NCI-H2081 treated with DMSO at 0.1 percent for 48 hours (cell line): ENCODE measurements at places on chromosomes 6 and 20.

DNA sequence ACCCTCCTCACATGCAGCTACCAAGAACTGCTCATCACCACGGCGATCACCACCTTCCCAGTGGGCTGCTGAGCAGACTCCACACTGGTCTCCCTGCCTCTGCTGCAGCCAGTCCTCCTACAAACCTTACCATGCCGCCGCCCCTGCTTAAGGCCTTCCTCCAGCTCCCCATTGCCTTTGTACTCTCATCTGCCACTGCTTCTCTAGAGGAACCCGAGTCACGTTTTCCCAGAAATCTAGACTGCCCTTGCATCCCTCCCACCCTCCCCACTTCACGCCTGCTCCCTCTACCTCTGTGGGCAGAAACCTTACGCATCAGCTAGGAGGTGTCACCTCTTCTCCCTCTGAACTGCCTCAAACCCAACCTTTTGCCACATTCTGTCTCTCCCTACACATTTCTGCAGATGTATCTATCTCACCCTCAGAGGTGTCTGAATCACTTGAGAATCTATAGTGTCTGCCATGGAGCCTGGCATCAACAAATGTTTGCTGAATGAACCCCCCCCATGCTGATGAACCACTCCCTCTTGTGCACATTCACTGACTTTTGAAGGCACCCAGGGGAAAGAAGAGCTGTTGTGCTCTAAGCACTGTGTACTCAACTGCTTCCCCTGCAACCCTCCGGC lies 4.3 kb downstream of the E2F1 start:
- DNase-seq = no peak

DNA sequence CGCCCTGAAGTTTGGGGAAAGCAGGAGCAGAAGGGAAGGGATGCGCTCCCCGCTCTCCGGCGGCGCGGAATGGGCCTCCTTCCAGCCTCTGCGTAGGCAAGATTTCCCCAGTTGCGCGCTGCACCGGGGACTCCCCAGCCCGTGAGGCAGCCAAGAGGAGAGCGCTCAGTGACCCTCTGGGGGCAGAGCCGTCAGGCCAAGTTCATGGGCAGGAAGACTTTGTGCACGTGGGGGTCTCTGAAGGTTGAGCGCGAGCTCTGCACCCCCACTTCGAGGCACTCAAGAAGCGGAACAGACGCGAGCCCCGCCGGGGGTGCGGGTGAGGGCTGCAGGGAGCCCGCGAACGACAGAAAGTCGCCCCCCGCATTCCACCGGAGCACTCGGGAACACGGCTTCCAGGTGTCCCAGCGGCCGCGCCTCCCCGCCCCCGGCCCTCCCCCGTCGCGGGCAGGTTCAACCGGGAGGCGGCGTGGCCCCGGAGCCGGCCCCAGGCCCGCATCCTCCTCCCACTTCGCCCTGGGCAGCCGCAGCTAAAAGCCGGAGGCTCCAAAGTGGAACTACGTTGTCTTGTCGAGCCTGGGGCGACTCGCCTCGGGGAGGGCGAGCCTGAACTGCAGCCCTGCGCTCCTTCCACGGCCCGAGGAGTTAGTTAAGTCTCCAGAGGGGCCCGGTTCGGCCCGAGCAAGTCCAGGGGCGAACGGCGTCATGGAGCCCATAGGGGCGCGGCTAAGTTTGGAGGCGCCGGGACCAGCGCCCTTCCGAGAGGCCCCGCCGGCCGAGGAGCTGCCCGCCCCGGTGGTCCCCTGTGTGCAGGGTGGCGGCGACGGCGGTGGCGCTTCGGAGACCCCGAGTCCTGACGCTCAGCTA lies at the start of gene PPP1R3G:
Gene PPP1R3G, plus strand, starts transcription at position 561 of the 867 bp plus-strand sequence. Its CDS starts 145 bp downstream, at position 706.
- no peak for DNase-seq

- no peak for DNase-seq
These were observed 1.5 kb upstream of the ARID1B start for GRCh38 chr6:156775717-156776116.

DNA sequence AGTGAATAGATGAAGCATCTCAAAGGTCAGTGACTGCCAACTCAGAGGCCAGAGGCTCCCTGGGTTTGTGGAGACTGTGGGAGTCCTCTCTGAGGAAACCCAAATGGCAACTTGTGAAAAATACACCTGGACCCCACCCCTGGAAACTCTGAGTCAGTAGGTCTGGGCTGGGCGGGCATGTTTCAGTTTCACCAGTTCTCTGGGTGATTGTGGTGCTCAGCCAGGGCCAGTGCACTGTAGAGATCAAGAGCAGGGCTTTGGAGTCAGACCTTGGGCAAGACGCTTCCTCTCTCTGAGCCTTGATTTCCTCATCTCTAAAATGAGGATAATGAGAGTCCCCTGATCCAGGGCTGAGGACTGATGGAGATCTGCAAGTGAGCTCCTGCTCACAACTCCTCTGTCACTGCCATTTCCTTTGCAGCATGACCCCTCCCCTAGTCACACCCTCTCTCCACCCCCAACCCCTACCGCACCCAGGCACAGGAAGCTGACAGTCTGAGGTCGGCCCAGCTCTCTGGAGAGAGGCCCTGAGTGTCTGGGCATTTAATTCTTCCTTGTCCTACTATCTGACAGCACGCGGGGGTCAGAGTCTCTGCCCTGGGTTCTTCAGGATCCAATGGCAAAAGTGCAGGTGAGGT lies 5.1 kb downstream of the DEF6 start:
- DNase-seq = no peak

- DNase-seq = no peak
These were observed 52.2 kb upstream of the TASP1 start for GRCh38 chr20:13690943-13691342.

GRCh38 chr20:8132484-8133309 lies 631 bp downstream of the PLCB1 start:
- DNase-seq = no peak

GRCh38 chr20:21183722-21184121 lies 57.8 kb downstream of the KIZ start:
- DNase-seq = no peak

DNA sequence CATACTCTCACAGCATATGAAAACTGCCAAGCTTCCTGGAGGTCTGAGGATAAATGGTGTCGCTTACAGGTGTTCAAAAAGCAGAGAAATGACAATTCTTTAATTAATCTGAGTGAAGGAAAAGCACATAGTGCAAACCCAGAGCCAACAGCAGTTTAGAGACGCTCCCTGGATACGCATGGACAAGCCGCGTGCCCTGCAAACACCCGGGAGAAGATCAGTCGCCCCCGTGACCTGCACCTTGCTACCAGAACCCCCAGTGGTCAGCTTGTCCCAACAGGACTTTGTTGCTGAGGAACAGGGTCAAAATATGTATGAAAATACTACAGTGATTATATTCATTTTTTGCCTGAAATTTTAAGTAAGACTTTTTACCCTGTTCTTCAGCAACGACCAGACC lies 93.9 kb downstream of the PSMG4 start:
- no peak for DNase-seq

- no peak for DNase-seq
These were observed 248.7 kb downstream of the ZNF217 start for GRCh38 chr20:53344891-53345290.

DNA sequence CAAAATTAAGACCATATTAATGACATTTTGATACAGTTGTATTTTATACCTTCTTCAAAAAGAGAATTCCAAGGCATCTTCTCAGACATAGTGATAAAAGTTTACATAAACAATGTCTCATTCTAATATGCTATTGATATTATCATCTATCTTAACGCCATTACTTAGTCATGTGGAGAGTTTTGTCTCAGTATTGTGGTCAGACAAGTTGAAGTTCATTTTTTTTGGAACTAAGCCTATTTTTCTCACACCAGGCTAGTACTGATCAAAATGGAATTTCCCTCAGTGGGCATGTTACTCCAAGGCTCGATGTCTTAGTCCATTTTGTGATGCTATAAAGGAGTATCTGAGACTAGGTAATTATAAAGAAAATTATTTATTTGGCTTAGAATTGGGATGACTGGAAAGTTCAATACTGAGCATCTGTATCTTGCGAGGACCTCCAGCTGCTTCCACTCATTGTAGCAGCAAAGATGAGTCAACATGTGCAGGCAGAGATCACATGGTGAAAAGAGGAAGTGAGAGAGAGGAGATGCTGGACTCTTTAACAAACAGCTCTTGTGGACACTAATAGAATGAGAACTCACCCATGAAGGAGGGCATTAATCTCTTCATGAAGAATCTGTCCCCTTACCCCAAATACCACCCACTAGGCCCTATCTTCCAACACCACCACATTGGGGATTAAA lies 825.5 kb upstream of the MANEA start:
- no peak for DNase-seq

GRCh38 chr6:132604635-132605152 lies 15.2 kb upstream of the TAAR5 start:
- no peak for DNase-seq

DNA sequence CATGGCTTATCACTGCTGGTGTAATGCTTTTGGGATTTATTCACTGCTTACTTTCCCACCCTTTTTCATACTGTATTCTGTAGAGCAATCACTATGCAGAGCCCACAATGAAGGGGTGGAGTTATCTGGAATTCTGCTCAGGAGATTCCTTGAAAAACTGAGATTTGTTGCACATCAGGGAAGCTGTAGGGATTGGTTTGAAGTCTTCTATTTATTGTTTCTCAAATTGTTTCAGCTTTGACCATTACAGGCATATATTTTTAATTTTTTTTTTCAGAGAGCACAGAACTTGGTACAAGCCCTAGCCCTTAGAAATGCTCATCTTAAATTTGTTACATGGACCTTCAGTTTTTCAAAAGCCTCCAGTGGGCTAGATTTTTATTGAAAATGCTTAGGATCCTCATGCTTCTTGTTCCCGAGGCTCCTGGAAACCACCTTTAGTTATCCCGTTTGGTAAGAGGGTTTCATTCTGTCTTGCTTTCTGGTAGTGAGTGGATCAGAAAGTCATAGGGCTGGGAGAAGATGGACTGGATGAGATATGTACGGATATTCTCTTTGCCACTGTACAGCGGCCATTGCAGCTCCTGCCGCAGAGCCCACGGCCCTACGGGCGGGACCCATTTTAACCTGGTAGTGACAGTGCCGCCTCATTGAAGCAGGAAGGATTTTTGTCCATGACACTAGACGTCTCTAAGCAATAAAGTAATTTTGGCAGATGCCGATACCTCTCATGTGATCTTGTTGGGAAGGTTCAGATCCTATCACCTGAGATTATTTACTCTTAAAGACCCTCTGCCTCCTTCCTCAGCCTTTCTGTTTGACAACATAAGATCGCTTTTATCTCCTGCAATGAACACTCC lies 45.3 kb upstream of the ZNF184 start:
- no peak for DNase-seq

DNA sequence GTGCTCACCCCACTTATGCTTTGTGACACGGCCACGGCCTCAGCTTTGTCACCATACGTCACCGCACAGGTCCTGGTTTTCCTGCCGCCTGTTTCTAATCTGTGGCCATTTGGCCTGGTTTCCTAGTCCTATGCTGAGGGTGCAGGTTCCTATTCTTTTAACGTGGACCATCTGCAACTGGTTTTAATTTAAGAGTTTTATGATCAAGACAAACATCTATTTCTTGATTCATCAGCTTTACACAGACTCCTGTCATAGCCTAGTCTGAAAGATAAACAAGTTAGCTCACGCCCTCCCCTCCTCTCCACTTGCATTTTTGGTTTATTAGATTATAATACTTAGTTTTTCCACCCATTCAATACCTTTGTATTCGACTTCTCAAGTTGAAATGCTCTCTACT lies 97.5 kb upstream of the RPS6KA2 start:
- DNase-seq = no peak

GRCh38 chr6:105566503-105566902 lies 163.6 kb upstream of the PREP start:
- no peak for DNase-seq

- DNase-seq = no peak
These were observed 51.7 kb downstream of the PCNA start for GRCh38 chr20:5067877-5068645.

DNA sequence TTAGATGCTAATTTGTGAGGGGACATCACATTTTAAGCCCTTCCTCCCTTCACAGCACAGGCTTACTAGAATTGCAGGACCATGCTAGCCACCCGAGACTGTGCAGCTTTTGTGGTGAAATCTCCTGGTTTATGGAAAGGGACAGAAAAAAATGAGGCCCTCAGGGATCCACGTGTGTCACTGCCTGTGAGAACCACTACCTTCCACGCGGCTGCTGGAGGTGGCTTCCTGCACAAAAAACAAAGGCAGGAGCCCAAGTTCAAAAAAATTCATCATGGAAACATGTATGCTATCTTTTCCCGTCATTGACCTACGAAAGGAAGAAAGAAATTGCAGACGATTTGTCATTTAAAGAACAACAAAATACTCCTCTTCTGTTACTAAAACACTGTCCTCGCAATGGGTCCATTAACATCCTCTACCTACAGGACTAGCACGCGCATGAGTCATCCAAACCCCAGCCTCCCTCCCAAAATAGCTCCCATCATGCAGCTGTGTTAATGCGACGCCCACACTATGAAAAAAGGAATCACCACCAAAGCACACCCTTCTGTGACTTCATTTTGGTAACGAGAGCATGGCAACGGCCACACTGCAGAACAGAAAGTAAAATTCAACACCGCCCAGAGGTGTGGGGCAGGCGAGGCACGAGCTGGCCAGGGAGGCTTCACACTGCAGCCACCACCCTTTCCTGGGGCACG lies 45.7 kb downstream of the RAMACL start:
- no peak for DNase-seq

DNA sequence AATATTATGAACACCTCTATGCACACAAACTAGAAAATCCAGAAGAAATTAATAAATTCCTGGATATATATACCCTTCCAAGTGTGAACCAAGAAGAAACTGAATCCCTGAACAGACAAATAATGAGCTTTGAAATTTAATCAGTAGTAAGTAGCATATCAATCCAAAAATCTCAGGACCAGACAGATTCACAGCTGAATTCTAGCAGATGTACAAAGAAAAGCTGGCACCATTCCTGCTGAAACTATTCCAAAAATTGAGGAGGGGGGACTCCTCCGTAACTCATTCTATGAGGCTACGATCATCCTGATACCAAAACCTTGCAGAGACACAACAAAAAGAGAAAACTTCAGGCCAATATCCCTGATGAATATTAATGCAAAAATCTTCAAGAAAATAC lies 67.0 kb upstream of the PDE7B start:
- no peak for DNase-seq

- DNase-seq = no peak
These were observed 184.5 kb upstream of the PDE10A start for GRCh38 chr6:165847407-165848085.

- DNase-seq = peak; percentile 54
These were observed at the start of gene BICRAL for GRCh38 chr6:42781796-42782688. TSS of gene BICRAL (plus strand) at chr6:42782052. CDS start at chr6:42822023, 39,971 bp downstream.

DNA sequence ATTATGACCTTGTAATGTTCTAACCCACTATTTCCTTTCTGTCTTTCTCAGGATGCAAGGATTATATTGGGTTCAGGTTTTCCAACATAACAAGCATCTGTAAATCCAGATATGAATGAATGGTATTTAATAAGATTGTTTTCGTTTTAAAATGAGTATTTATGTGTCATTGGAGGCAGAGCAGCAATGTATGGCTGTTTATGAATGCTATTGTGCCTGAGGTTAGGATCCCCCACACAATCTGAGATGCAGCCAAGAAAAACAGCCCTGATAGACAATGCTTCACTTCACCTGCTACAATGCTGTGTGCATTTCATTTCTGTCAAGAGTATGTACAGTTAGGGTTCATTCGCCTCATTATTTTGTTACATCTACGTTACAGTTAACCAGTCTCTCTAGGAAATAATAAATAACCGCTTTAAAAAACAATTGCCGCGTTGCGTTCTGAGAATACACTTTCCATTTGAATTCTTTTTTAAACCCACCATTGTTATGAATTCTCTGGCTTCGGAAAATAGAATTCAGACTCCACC lies 19.6 kb downstream of the TFAP2A start:
- peak; percentile 43 for DNase-seq
